Stomach (tissue), 19 donors: ENCODE measurements at places on chromosomes 4 and X. TPM values are rescaled to one million over a fixed set of nuclear protein-coding genes. Genes with fewer than 3 reads are reported as not detected.

GRCh38 chr4:158785718-158786117 is 16.9 kb downstream of the FNIP2 start:
- H3K27ac ChIP-seq, result no peak overlapping the region
- H3K36me3 ChIP-seq, result no peaks in the 10 kb centered on the region
- no peak overlapping the region for H3K4me3 ChIP-seq

DNA sequence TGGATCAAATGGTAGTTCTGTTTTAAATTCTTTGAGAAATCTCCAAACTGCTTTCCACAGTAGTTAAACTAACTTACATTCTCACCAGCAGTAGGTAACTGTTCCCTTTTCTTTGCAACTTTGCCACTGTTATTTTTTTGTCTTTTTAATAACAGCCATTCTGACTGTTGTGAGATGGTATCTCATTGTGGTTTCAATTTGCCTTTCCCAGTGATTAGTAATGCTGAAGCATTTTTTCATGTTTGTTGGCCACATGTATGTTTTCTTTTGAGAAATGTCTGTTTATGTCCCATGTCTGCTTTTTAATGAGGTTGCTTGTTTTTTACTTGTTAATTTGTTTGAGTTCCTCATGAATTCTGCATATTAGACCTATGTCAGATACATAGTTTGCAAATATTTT is 198.8 kb downstream of the RAB28 start:
- DNase-seq, result no peak
- H3K4me1 ChIP-seq, result no peaks in the 10 kb centered on the region
- no peaks in the 10 kb centered on the region for H3K27me3 ChIP-seq
- no peak overlapping the region for H3K27ac ChIP-seq

The IBSP gene
- total RNA-seq, result not detected

The GIMD1 gene
- total RNA-seq, result not detected

The XAGE1A gene
- total RNA-seq, result not detected
